NCI-H510A treated with DMSO at 0.1 percent for 48 hours (cell line): ENCODE measurements at places on chromosomes 2 and 18.

DNA sequence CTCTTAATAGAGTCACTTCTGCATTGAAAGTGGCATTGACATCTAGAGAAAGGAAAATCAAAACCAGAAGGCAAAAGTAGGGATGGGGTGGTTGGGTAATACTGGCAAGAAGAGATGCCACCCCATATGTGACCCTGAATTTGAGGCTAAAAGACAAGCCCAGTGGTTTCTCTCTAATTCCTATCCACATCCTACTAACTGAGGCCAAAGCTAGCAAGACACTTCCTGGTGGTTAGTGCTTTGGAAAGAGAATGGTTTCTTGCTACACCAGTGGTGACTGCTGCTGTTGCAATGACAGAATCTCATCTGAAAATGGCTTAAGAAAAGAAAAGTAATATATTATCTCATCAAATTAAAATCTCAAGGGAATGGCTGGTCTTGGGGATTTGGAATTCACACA, 640.6 kb downstream of the EPHA4 start:
- no peak for DNase-seq

DNA sequence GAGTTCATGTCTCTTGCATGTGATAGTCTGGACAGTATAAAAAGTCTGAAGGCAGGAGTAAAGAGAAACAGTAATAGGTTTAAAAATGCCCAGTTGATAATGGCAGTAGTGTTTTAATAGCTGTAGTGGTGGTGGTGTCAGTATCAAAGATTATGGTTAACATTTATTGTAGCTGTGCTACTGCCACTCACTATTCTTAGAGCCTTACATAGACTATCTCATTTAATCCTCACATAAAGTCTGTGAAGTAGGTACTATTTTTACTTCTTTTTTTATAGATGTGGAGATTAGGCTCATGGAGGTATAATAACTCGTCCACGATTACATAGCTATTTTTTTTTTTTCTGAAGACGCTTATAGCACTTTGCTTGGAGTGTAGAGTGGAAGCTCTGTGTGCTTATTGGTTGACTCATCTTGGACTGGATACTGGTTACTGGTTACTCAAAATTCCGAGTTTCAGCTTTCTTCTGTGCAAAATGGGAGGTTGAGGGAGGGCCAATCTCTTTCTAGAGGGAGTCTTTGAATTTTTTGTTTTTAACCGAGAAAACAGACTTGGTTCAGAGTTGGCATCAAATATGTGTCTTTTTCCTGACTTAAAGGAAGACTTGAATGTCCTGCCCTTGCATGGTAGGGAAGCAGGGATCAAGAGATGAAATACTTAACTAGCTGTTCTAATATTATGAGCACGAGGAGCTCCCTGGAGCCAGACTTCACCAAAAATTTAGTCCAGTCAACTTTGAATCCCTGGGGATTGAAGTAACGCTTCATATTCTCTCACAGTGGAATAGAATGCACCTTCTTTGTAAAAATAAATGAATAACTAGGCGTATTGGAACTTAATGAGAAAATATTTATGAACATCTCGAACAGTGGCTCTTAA, 27.1 kb downstream of the CERS6 start:
- DNase-seq: no peak

DNA sequence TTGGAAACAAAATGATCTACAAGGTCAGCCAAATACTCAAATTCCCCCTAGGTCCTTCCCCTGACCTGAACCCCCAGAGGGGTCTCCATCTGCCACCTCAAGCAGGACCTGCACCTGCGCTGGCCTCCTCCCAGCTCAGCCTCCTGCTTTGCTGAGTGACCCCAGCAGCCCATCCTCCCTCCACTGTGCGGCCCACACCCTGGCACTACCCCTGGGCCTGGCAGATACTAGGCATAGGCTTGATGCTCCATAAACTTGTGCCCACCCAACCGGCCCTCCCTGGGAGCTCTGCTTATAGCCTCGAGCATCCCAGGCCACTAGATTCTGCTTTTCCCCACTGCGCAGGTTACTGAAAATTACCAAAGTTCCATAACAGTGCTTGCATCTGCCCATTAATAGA, 156.2 kb downstream of the HDAC4 start:
- DNase-seq: no peak

DNA sequence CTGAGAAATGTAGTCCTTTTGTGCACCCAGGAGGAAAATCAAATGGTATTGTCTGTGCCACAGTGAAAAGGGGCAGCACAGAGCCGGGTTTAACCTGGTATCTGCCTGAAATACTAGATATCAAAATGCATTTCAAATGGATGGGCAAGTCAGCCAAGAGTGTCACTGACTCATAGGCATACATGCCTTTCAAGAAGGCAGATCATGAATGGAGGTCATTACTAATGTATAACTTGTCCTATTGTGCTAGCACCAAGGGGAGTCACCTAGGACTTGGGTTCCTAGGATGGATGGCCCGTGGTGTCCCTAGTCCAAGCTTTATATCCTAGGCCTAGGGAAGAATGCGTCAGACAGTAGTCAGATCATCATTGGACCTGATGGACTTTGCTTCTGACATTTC, 49.9 kb downstream of the TCF7L1 start:
- no peak for DNase-seq

DNA sequence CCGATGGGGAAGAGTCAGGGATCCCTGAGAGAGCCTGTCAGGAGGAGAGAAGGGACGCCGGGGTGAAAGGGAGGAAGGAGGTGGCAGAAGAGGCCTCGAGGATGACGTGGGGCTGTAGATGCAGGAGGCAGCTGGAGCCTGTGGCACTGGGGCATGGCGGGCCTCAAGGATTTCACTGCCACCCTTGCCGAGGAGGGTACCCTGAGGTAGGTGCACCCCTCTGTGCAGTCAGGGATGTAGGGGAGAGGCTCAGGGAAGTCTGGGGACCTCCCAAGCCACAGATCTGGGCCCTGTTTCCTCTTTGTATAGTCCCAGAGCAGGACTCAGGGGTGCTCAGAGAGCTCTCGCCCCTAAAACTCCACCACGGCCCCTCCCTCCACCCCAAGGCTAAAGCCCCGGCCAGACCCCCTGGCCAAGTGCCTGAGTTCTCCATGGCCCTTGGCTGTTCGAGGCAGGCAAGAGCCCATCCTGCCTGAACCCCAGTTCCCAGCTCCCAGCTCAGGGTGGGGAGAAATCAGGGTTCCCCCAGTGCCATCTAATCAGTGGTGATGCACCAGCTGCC, 39.0 kb upstream of the HDAC4 start:
- no peak for DNase-seq
